ENCODE measurements at places on chromosomes 1 and 21.

- no peak for DNase-seq
Observed at GRCh38 chr1:206116191-206116872, 856 bp downstream of the AVPR1B start.

DNA sequence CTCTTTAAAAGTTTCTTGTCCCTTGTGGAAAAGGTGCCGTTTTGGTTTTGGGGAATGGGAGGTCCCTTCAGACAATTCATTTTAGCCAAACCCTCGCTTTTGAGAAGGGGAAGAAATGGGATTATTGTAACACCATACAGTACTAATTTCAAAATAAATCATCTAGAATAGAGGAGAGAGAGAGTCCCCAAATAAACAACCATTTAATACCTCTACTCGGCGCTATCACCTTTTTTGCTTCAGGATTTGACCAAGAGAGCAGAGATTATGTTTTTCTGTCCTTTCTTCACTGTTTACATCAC is 770 bp upstream of the RC3H1 start:
- no peak for DNase-seq

- no peak for DNase-seq
Observed at GRCh38 chr1:235908742-235909520, 42.2 kb upstream of the LYST start.

GRCh38 chr1:59645893-59646292 is 168.9 kb upstream of the HOOK1 start:
- DNase-seq, result no peak

DNA sequence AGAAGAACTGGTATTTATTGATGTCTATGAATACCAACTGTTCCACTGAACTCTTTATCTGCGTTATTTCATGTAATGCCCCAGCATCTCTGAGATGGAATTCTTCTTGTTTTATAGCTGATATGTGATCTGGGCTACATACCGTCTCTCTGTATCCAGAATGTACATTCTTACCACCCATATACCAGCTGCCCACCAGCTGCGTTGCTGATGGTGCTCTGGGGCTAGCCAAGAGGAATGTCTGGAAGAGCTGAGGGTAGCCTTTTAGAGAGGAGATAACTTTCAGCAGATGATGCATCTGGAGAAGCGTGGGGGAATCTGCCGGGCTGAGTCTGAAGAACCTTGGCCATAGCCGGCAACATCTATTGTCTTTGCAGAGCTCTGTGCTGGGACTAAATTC is 137.5 kb downstream of the RYR2 start:
- DNase-seq, result no peak

DNA sequence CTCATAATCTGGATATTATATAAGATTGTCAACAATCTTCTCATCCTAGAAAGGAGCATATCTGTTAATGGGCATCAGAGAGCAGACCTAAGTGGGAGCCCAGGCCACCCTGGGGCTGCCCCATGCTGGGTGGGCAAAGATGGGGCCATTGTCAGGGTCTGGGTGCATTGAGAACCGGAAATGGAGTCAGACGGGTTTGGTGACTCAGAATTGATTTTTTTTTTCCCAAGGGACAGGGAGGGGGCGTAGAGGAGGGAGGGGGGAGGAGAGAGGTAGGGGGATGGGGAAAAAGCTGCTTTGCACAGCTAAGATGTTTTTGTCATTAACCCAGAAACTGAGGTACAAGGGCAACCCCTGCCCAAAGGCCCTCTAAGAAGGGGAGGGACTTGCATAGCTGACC is 1.3 kb downstream of the ATXN7L2 start:
- no peak for DNase-seq
